ENCODE measurements at places on chromosomes 7 and 10.

DNA sequence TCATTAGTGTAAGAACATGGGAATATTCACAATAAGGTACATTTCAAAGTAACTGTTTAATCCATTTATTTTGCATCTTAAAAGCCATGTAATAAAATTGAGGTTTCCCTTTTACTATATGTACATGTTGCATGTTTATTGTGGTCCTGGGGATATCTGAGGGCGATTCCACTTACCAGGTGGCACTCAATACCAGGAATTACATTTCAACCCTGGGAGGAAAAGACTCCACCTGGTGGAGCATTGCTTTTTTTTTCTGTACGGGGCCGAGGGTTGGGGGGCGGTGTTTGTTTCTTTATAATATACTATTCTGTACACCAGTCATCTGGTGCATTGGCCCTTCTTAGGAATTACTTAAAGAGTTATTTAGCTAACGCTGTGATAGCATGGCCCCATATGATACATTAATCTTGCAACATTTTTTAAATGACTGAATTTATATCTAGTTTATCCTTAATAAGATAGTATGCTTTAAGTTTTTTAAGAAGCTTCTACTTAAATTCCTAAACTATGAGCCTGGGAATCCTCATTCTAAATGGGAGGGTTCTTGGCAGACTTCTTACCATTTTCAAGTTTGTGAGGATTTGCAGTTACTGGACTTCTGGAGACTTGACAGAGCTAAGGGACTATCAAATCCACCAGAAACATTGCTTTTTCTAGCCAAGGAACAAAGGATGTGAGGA is 7.2 kb upstream of the HGF start:
- no peak for DNase-seq

DNA sequence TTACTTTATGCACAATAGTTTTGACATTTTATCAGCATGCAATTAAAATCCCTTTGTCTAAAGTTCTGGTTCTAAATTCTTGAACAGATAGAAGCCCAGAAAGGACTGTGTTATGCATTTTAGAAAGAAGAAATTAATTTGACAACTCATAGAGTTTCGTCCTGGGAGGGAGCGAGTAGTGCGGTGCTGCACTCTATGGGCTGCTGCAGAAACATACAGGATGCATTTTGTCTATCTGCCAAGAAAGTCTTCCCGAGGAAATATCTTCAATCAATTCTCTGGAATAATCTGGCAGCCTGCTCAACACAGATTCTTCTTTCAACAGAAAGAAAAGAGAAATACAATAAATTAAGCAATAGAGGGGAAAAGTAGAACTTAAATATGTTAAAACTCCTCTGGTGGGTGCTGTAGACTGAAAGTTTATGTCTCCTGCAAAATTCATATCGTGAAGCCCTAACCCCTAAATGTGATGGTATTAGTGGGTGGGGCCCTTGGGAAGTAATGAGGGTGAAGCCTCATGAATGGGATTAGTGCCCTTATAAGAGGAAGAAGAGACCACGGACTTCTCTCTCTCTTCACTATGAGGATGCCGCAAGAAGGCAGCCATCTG is 39.0 kb upstream of the IFRD1 start:
- DNase-seq: no peak

DNA sequence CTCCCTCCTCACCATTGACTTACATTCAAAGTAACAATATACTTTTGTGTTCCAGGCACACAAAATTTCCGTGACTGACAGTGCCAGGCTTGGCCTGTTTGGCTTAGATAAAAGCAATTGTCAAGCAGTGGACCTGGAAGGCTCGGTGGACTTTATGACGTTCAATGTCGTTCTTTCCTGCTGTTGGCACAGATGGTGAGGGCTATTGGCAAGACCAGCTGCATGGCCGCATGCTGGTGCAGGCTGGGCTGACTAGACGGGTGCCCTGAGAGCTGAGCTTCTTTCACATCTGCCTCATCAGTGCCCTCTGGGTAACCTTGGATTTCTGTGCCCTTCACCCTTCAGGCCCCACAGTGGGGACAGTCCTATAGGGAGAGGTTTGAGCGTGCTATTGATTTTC is 45.2 kb downstream of the WIPF3 start:
- DNase-seq: no peak

- DNase-seq: no peak
Measured at GRCh38 chr7:151808400-151809145, 68.3 kb downstream of the PRKAG2 start.

DNA sequence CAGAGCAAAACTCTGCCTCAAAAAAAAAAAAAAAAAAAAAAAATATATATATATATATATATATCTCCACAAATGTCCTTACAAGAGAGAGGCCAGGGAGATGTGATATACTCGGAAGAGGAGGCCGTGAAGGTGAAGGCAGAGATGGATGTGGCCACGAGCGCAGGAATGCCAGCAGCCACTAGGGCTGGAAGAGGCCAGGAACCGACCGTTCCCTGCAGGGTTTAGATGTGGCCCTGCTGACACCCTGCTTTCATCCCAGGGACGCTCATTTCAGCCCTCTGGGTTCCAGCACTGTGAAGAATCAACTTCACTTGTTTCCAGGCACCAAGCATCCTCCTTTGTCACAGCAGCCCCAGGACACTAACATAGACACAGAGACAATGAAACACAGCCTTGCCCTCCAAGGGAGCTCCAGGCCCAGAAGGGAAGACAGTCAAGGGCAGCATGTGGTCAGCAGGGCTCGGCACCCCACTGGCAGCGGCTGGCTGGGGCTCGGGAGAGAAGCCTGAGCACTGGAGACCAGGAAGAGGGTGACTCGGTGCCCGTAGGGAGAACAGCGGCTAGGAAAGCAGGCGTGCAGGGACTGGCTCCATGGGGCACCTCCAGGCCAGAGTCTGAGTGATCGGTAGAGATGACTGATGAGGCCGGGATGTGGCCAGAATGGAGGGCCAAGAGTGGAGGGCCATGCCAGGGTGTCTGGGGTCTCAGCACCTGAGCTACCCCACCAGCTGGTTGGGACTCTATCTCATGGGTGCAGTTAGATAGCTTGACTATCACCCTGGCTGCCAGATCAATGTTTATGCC is 7.6 kb downstream of the WDR86 start:
- no peak for DNase-seq

DNA sequence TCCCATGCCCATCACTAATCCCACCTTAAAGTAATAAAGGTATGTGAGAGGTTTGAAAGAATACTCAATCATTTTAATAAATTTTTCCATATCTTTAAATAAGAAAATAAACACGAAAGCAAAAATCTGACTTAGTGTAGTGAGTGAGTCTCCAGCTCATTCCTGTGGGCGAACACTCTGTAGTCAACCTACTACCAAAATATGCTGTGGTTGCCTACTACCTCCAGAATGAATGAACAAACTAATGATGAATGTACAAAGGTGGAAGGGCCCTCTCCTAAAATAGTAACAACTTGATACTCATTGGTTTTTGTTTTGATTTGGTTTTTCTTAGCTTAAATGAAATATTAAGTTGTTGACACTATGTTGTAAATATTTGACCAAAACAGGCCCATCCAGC is 195.5 kb upstream of the HPS1 start:
- DNase-seq: no peak

DNA sequence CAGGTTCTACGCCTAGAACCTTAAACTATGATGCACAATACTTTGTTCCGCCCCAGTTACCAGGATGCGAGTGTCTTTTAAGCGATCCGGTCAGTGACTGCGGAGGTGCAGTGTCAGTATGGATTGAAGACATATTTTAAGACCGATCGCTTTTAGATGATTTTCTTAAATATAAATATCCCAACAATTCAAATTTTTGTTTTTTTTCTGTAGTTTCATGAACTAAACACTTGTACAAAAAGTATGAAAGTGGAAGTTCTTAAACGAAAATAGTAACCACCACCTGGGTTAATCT is 835 bp downstream of the COMMD3 start:
- no peak for DNase-seq

GRCh38 chr10:3737864-3738263 is 47.1 kb downstream of the KLF6 start:
- DNase-seq: no peak

DNA sequence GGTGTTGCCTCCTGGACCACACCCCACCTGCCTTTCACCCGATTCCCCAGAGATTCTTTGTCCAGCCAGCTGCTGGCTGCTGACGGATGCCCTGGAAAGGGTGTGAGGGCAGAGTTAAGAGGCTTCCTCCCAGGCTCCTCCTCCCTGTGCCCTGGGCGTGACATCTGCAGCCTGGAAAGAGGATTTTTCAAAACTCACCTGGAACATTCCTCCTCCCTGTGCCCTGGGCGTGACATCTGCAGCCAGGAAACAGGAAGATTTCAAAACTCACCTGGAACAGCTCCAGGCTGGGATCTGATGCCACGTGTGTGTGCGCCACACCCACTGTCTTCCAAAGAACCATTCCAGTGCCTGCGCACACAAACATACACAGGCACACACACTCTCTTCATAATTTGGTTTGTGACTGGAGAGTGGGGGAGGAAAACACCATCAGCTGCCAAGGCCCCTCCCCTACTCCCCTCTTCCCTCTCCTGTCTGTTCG is 5.2 kb downstream of the MARVELD1 start:
- no peak for DNase-seq

- DNase-seq: no peak
Measured at GRCh38 chr10:33252324-33252723, 82.1 kb downstream of the NRP1 start.

GRCh38 chr7:6607651-6608051 is 7.8 kb upstream of the ZNF853 start:
- no peak for DNase-seq

GRCh38 chr10:31977440-31978155 is 49.0 kb upstream of the ARHGAP12 start:
- no peak for DNase-seq

GRCh38 chr7:98458090-98458875 is 57.4 kb upstream of the BAIAP2L1 start:
- DNase-seq: no peak

DNA sequence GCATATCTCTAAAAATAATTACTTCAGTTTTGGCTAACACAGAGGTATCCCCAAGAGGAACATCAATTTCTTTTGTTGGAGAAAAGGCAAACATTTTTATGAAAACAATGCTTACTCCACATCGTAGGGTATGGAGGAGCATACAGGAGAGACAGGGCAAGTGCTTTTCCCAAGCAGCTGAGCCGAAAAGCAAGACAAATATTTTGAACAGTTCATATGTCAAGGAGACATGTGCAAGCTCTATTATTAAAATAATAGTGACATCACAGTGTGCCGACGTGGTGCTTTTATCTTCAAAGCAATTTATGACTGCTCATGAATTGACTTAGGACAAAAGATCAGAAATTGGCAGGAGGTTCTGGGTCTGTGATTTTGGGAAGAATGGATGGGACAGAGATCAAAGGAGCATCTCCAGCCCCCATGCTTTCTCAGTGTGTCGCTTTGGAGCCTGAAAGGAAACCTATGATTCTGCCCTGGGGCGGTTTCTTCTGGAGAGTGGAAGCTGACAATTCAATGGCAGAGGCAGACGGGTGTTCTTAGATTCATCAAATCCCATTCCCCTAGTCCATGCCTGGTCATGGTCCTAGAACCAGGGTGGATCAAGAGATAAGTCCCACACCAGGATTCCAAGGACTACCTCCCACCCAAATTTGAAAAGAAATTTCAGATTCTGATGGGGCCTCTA is 97.1 kb downstream of the JCAD start:
- no peak for DNase-seq

GRCh38 chr7:133675510-133676218 is 422.8 kb downstream of the EXOC4 start:
- DNase-seq: no peak

DNA sequence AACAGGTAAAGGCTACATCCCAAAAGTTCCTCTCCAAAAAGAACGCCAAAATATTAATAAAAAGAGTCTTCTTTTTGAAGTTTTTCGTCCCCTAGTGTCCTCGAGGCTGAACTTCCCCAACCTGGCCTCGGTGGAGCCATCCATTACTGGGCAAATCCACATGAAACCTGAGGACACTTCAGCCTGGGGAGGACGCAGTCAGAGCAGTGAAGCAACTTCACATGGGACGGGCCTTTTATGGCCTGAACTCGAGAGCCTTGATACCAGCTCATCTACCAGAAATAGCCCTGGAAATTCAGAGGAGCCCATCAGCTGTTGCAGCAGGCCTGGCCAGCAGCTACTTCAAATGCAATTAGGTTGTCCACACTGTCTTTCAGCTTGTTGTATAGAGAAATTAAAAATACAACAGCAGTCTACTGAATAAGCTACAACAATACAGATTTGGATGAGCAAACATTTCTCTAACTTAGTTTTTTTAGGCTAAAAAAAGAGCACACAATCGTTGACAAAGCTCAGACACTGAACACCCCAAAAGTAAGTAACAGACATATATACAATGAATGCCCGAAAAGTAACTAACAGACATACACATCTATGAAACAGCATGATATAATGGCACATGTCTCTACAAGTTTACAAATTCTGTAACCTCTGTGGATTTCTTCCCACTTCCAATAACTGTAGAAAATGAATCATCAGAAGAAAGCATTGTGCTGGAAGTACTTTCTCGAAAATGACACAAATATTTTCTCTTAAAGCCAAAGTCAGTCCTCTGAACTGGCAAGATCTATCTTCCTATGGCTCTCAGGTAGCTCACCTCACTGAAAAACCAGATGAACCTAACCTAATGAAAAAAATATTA is at the start of gene SVIL:
SVIL (minus strand) TSS at position 208 of the 862 bp plus-strand sequence. CDS start 79,913 bp downstream, outside the sequence.
- no peak for DNase-seq

- peak; percentile 38 for DNase-seq
Measured at GRCh38 chr7:2715341-2716231, 27.6 kb downstream of the AMZ1 start.

GRCh38 chr10:44935201-44935965 is 24.2 kb upstream of the RASSF4 start:
- DNase-seq: no peak

GRCh38 chr7:84900215-84900614 is 286.6 kb downstream of the SEMA3D start:
- DNase-seq: no peak

- DNase-seq: no peak
Measured at GRCh38 chr10:90775351-90776028, 82.3 kb downstream of the HTR7 start.

DNA sequence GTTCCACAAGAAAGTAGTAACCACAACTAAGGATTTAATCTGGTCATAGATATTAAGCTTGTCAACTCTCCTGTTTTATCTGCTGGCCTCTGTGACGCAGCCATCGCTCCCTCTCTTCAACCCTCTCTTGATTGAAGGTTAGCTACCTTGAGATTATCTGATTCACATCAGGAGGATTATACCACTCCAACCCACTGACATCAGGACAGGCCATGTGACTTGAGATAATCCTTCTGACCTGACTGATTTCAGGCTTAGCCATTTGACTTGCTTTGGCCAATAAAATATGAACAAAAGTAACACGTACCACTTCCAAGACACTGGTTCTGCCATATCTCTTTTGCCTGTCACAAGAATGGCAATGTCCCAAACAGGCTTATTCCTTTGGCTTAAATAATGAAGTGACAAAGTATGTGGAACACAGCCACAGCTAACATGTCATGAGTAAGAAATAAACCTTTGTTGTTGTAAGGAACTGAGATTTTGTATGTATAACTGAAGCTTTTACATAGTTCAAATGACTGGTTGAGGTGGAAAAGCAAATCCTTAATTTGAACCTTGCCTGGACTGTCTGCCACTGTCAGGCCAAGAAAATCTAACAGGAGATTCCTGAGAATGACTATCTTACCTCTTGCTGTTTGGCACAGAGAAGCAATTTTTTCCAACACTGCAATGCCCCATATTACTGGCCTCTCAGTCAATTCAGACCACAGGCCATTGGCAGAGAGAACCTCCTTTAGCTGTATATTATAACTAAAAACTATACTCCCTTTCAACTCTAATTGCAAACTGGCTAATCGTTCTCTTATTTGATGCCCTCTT is 13.9 kb downstream of the ZNF438 start:
- DNase-seq: no peak
